Activated T-cell treated with anti-CD3 and anti-CD28 coated beads, Interleukin-2, amount 50 U/mL, for 4 hours (primary cell): ENCODE measurements at places on chromosomes 6 and 20. TPM values are rescaled to one million over a fixed set of nuclear protein-coding genes. Genes with fewer than 3 reads are reported as not detected.

- DNase-seq: no peak
These were observed 32.2 kb downstream of the RREB1 start for GRCh38 chr6:7139835-7140470.

The DYNLT1 gene
- 67.1 TPM for total RNA-seq

DNA sequence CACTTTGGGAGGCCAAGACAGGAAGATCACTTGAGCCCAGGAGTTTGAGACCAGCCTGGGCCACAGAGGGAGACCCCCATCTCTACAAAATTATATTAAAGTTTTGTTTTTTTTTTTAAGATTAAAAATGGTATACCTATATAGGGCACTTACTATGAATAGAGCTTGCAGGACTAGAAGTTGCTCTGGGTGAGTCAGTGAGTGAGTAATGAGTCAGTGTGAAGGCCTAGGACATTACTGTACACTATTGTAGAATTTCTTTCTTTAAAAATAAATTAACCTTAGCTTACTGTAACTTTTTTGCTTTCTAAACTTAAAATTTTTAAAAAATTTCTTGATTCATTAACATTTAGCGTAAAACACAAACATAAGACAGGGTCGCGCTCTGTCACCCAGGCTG, 29.7 kb downstream of the STK35 start:
- no peak for DNase-seq

The ENPP4 gene
- total RNA-seq: 9.0 TPM

The MCHR2 gene
- not detected for total RNA-seq

The SALL4 gene
- total RNA-seq: 0.22 TPM

GRCh38 chr6:148855744-148856143, 108.9 kb downstream of the UST start:
- no peak for DNase-seq

The CPNE5 gene
- total RNA-seq: 0.26 TPM

The KHDC1L gene
- not detected for total RNA-seq

DNA sequence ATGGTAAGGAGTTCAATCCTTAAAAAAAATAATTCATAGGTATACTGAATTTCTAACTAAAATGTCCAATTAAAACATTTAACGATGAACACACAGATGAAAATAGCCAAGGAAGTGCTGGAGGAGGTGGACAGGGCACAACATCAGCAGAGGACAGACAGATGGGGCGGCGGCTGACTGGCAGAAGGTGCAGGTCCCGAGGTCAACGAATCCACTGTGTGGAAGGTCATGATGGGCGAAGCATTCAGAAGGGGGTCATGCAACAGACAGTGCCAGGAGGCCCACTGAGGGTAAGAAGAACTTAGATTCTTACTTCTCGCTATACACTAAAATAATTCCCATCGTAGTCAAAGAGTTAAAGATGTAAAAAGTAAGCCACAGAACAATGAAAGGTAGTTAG, 34.2 kb upstream of the FRMD1 start:
- DNase-seq: no peak

The BMP2 gene
- total RNA-seq: not detected

GRCh38 chr6:57267586-57268293, 45.6 kb upstream of the RAB23 start:
- peak; percentile 31 for DNase-seq

- DNase-seq: no peak
These were observed 2.2 kb upstream of the MYCT1 start for GRCh38 chr6:152695372-152696045.

The LTA gene
- 1,296 TPM for total RNA-seq

GRCh38 chr20:36941401-36941835, 10.1 kb downstream of the SAMHD1 start:
- DNase-seq: no peak

The CUL7 gene
- total RNA-seq: 13.3 TPM

- DNase-seq: no peak
These were observed 17.7 kb upstream of the PARD6B start for GRCh38 chr20:50713657-50714101.

The SNAP91 gene
- total RNA-seq: not detected

DNA sequence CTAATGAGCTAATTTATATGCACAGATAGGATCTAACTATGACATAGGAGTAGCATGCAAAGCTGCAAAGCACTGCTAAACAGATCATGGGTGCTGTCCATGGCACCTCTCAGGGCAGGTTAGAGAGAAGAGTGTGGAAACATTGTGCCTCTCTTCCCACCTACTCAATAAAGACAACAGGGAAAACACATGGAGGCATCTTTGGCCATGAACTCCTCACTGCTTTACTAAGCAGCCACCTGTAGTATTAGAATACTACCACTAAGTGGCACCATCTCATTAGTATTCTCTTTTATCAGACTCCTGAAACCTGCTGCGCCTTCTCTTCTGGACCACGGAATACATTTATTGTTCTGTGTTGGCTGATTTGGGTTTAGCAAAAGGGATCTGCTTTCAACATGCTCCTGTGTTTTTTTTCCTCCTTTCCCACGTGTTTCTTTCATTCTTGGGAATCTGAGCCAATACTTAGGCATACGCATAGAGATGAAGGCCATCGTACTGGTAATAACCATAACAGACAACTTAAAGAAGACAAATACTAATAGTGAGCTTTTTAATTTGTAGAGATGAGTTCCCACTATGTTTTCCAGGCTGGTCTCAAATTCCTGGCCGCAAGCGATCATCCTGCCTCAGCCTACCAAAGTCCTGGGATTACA, 9.4 kb upstream of the HDDC2 start:
- DNase-seq: no peak

GRCh38 chr6:120447605-120448004, 886.7 kb downstream of the TBC1D32 start:
- no peak for DNase-seq

DNA sequence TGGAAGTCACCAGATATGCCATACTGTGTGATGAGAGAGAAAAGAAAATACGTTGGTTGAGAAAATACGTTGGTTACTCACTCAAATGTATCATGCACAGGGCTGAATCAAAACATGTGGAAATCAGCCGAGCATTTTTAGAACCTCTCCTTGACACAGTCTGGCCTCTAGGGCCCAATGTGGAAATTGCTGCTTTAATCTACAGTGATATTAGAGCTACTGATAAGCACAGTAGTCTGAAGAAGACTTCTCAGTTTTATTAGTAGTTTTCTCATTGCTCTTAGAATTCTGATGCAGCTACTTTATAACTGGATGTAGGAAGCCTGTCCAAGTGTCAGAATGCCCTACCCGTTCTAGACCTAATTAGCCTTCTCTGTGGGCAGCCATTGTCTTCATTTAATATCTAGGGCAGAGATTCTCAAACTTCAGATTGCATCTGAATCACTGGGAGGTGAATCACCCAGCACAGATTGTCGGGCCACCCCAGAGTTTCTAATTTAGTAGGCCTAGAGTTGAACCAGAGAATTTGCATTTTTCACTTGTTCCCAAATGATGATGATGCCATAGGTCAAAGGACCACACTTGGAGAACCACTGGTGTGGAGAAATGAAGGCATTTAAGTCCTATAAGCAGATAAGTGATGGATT, 229.1 kb downstream of the PLCB1 start:
- DNase-seq: no peak
